ENCODE measurements at places on chromosomes 4 and X. TPM values are rescaled to one million over a fixed set of nuclear protein-coding genes. Genes with fewer than 3 reads are reported as not detected.

- H3K36me3 ChIP-seq: no peaks in the 10 kb centered on the region
- no peaks in the 10 kb centered on the region for H3K27me3 ChIP-seq
- H3K4me3 ChIP-seq: no peak overlapping the region
- DNase-seq: no peak
- H3K27ac ChIP-seq: no peak overlapping the region
- peaks cover 12% of the 10 kb centered on the region for H3K4me1 ChIP-seq
Observed at GRCh38 chr4:113587640-113588275, 173.8 kb downstream of the CAMK2D start.

The DNAAF6 gene
- total RNA-seq: not detected

The RIBC1 gene
- total RNA-seq: 0.39 TPM

DNA sequence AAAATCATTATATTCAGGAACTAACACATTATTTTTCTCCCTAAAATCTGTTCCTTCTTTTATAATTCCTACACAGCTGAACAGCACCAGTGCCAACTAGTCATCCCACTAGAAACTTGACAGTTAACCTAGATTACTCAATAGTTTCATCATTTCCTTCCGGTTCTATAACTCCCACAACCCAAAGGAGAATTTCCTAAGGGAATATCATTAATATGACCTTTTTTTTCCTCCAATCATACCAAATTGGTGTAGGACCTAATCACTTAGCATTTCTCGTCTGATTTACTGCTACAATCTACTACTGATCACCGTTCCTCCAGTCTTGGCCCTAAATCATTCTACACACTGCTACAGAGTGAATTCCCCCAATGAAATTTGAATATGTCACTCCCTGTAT, 45.9 kb downstream of the WDFY3 start:
- H3K4me3 ChIP-seq: no peak overlapping the region
- H3K36me3 ChIP-seq: no peaks in the 10 kb centered on the region
- no peak overlapping the region for H3K27ac ChIP-seq
- no peaks in the 10 kb centered on the region for H3K27me3 ChIP-seq

The HAND2 gene
- not detected for total RNA-seq

Measured in GM23338 (cell line).